ENCODE measurements at places on chromosomes 7 and 10.

DNA sequence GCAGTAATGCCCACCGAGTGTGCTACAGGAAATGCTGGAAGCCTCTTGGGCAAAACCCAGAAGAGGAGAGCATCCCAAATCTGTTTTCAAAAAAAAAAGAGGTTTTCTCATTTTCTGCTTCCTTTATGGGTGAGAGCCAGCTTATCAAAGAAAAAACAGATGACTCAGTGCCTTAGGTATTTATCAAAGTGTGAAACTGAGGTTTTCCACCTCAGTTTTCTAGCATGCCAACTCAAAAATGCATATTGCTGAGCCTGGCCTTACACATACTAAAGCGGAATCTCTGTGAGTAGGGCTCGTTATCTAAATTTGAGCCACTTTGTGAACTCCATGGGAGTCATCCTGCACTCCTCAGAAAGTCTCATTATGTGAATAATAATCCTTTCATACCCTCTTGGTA lies 705.1 kb downstream of the SUGCT start:
- DNase-seq = no peak

DNA sequence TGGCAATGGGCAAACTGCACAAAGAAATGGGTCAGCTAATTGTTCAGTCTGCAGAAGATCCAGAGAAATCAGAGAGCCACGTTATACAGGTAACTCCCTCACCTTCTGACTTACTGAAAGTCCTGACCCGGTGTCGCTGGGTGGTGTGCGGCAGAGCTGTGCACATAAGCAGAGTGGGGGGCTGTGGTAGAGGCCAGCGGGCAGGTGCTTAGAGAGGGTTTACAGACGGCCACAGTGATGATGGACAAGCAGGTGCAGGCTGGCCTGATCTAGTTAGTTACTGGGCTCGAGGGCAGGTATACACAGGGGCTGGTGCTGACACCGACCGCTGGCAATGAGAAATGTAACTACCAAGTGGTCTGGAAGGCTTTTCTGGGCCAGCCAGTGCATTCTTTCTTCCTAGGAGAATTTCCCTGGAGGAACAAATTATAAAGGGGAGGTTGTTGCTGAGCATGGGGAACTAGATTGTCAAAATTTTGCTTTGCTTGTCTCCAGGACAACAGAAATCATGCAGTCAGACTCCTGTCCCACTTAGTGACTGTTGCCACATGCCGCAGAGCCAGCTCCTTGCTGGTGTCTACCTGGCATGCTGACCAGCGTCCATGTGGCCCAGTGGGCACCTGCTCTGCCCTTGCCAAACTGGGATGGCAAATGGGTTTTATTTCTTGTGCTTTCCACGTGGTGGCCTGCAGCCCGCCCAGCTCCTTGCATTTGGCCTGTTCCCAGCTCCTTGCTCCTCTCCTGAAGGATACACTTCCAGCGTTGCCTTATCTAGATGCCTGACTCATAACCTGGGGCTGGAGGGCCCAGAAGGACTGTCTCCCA lies 28.8 kb downstream of the DENND10 start:
- no peak for DNase-seq

DNA sequence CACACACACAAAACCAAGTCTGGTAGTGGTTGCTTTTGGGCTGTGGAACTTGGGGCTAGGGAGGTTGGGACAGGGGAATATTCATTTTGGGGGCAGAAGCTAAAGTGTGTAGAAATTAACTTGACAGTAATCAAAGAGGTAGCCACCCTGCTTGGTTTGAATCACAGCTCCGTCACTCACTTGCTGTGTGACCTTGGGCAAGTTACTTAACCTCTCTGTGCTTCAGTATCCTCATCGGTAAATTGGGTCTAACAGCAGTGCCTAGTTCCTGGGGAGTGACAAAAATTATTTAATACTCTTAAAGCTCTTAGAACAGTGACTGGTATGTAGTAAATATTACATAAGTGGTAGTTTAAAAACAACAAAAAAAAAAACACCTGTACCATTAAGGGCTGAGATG lies 489.8 kb downstream of the SDK1 start:
- DNase-seq = no peak

GRCh38 chr10:121356183-121356582 lies 242.1 kb downstream of the FGFR2 start:
- no peak for DNase-seq

DNA sequence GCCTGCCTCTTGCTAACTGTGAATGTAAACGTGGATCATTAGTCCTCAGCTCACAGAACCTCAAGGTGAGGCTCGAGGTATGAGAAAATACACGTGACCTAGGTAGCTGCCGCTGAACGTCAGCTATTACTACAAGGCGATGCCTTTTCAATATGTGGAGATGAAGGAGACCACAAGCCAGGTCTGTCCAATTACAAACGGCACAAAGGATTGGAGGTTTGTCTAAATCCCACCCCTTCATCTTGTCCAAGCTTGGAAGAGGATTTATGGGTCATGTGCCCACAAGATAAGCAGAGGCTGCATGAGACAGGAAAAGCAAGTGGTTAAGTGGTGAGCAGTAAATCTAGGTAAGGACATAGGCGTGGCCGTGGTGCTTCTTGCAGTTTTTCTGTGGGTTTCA lies 3.4 kb downstream of the H2BK1 start:
- no peak for DNase-seq

- DNase-seq = no peak
Observed at GRCh38 chr10:25575343-25575742, 358.7 kb upstream of the MYO3A start.

- no peak for DNase-seq
Observed at GRCh38 chr10:8721650-8722049, 667.2 kb downstream of the GATA3 start.

Measured in stimulated activated CD8-positive, alpha-beta memory T cell treated with anti-CD3 and anti-CD28 coated beads, Interleukin-7, amount 100 ng/mL, for 24 hours (primary cell).